Ovary (tissue), 10 donors: ENCODE measurements at places on chromosomes 6 and 20. TPM values are rescaled to one million over a fixed set of nuclear protein-coding genes. Genes with fewer than 3 reads are reported as not detected.

DNA sequence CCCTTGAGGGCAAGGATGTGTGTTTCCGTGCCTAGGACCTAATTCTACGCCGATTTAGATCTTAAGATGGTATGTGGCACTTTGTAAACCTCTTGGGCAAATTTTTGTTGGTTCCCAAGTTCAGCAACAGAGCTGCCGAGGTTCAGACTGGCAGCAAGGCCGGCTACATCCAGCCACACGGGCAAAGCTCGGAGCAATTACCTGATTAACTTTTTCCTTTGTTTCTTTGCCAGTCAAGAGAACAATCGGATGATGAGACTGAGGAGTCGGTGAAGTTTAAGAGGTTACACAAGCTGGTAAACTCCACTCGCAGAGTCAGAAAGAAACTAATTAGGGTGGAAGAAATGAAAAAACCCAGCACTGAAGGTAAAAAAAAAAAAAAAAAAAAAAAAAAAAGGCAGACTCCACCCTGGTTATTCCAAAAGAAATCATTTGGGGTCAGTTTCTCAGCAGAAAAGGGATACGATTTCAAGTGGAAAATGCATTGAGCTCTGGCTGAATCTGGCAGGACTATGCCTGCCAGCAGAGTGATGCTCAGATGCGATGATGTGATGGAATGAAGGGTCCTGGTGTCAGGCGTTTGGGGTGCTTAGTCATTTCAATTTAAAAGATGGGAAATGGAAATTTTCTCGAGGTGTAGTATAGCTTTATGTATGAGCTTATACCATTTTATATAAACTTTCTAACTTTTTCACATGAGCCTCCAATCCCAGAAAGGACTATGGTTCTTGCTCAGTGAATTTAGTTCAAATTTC lies 171.6 kb downstream of the SASH1 start:
- H3K27ac ChIP-seq, result peak overlapping the region; percentile 23
- no peaks in the 10 kb centered on the region for H3K36me3 ChIP-seq
- no peak for DNase-seq
- H3K4me1 ChIP-seq, result peaks cover 12% of the 10 kb centered on the region
- H3K4me3 ChIP-seq, result no peak overlapping the region

DNA sequence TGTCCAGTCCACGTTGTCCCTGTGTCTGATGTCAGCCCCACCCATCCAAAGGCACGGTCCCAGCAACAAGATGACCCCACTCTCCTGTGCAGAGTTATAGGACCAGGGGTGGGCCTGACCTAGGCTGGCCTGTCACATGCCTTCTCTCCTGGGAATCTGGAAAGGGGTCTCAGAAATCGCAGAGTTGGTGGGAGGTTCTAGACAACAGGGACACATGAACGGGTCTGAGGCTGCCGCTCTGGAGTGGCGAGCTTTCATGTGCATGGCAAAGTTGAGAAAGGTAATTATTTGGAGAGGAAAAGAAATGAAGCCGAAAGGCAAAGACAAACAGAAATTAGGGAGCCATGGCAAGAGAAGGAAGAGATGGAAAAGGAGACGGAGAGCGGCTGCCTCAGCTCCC lies 29.5 kb downstream of the BFSP1 start:
- no peak overlapping the region for H3K27ac ChIP-seq
- H3K4me3 ChIP-seq, result no peak overlapping the region
- no peak for DNase-seq
- peaks cover 2% of the 10 kb centered on the region for H3K4me1 ChIP-seq

DNA sequence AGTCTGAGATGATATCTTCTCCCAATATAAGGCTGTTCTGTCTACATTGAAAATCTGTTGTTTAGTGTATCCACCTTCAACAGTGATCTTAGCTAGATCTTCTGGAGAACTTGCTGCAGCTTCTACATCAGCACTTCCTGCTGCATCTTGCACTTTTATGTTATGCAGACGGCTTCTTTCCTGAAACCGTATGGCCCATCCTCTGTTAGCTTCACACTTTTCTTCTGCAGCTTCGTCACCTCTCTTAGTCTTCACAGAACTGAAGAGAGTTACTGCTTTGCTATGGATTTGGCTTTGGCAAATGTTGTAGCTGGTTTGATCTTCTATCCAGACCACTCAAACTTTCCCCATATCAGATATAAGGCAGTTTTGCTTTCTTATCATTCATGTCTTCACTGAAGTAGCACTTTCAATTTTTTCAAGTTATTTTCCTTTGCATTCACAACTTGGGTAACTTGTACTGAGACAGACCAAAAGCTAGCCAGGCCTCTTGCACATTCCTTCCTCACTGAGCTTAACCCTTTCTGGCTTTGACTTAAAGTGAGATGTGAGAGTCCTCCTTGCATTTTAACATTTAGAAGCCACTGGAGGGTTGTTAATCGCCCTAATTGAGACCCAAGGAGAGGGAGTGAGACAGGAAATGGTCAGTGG lies 110.1 kb downstream of the PREP start:
- H3K27me3 ChIP-seq, result no peaks in the 10 kb centered on the region
- no peaks in the 10 kb centered on the region for H3K36me3 ChIP-seq
- H3K4me3 ChIP-seq, result no peak overlapping the region

GRCh38 chr6:77425671-77426070 lies 37.6 kb downstream of the HTR1B start:
- H3K27me3 ChIP-seq, result no peaks in the 10 kb centered on the region
- H3K36me3 ChIP-seq, result no peaks in the 10 kb centered on the region
- DNase-seq, result no peak
- no peaks in the 10 kb centered on the region for H3K4me1 ChIP-seq

DNA sequence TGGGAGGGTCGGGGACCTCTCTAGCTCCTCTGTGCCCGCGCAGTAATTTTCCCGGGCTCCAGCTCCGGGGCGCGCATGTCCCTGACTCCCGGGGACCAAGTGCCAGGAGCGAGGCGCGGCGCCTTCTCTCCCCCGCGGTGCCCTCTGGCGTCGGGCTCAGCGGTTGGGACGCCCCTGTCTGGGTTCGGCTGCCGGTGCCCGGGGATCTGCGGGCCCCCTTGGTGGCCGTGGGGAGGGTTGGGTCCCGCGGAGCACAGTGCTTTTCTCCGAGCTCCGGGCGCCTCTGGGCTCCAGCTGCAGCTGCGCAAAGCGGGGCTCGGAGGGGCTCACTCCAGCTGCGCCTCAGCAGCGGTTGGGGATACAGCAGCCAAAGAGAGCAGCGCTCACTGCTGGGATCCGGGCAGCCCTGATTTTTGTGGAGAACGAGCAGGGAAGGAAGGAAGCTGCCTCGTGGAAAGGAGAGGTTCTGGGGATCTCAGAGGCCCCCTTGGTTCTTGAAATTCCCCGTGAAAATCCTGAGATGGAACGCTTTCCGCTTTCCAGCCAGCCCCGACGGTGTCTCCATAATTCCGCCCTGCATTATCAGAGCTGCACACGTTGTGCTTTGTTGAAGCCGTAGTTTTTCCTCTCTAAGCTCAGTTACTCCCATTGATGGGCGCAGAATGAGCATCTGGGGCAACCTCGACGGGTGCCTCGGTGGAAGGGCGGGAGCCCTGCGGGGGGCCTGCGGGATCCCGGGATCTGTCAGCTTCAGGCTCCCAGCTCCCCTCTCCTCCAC lies 861 bp downstream of the PPP1R14C start:
- peak overlapping the region; percentile 31 for H3K4me3 ChIP-seq
- peaks cover 6% of the 10 kb centered on the region for H3K4me1 ChIP-seq
- no peaks in the 10 kb centered on the region for H3K27me3 ChIP-seq
- DNase-seq, result no peak
- no peak overlapping the region for H3K27ac ChIP-seq
- no peaks in the 10 kb centered on the region for H3K36me3 ChIP-seq

DNA sequence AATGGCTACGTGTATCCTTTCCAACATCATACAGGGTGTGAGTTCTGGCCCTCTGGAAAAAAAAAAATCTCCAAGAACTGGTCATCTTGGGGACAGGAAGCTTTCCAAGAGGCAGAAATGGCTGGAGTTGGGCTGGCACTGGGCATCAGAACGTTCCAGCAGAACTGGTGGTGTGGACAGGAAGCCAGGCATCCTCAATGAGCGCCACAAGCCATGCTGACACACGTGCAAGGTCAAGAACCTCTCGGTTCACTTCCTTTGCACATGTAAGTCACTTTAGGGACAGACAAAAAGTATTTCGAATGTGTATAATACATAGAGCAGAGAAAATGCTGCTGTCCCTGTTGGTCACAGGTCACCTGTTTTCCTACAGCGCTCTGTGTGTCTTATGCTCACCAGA lies 27.4 kb upstream of the RIN2 start:
- H3K4me1 ChIP-seq, result peaks cover 4% of the 10 kb centered on the region
- no peaks in the 10 kb centered on the region for H3K27me3 ChIP-seq
- no peak for DNase-seq
- H3K36me3 ChIP-seq, result no peaks in the 10 kb centered on the region

BTNL2 gene
- not detected for total RNA-seq

PPDPF gene
- 158 TPM for total RNA-seq
